SK-MEL-5 (cell line): ENCODE measurements at places on chromosomes 13 and 19. TPM values are rescaled to one million over a fixed set of nuclear protein-coding genes. Genes with fewer than 3 reads are reported as not detected.

OR7A5 gene
- 0.43 and 0.79 TPM in 2 replicates for total RNA-seq

ALDH16A1 gene
- total RNA-seq, result 15.1 and 16.7 TPM in 2 replicates

GADD45B gene
- 4.0 TPM in 2 replicates for total RNA-seq

NLRP4 gene
- total RNA-seq, result 0.11 and 0.55 TPM in 2 replicates

CLEC11A gene
- total RNA-seq, result 1.0 and 1.2 TPM in 2 replicates

C19orf85 gene
- not detected in 2 replicates for total RNA-seq

OR7D2 gene
- 0.05 TPM in 1 of 2 replicates, not detected in the other for total RNA-seq

IGFL4 gene
- total RNA-seq, result 0.21 and 0.50 TPM in 2 replicates

HRC gene
- not detected in 2 replicates for total RNA-seq

PSMC4 gene
- total RNA-seq, result 162 and 174 TPM in 2 replicates

ZNF223 gene
- 3.7 and 3.9 TPM in 2 replicates for total RNA-seq

IZUMO2 gene
- not detected in 2 replicates for total RNA-seq

ZIC5 gene
- 2.7 and 2.8 TPM in 2 replicates for total RNA-seq

CD22 gene
- total RNA-seq, result 4.4 and 5.5 TPM in 2 replicates

ZNF681 gene
- total RNA-seq, result 1.6 and 2.7 TPM in 2 replicates

ZNF570 gene
- total RNA-seq, result 2.4 and 7.2 TPM in 2 replicates

REEP6 gene
- 3.2 and 4.5 TPM in 2 replicates for total RNA-seq

CEACAM1 gene
- 31.2 and 38.8 TPM in 2 replicates for total RNA-seq

MTUS2 gene
- total RNA-seq, result not detected in 2 replicates

TMEM91 gene
- 0.26 TPM in 1 of 2 replicates, not detected in the other for total RNA-seq

NKG7 gene
- not detected in 2 replicates for total RNA-seq

ZNF568 gene
- total RNA-seq, result 4.9 and 8.0 TPM in 2 replicates

ICAM4 gene
- 0.08 TPM in 1 of 2 replicates, not detected in the other for total RNA-seq

PET100 gene
- total RNA-seq, result 29.4 and 31.8 TPM in 2 replicates

GPR12 gene
- total RNA-seq, result 0.13 TPM in 1 of 2 replicates, not detected in the other

ZNF667 gene
- 2.5 and 4.1 TPM in 2 replicates for total RNA-seq

PTPRH gene
- total RNA-seq, result 29.8 and 38.1 TPM in 2 replicates

GRIK5 gene
- total RNA-seq, result not detected in 2 replicates

FCER2 gene
- total RNA-seq, result not detected in 2 replicates

SPRED3 gene
- 0.05 and 0.42 TPM in 2 replicates for total RNA-seq

TMEM150B gene
- total RNA-seq, result not detected in 2 replicates

SPTBN4 gene
- total RNA-seq, result 0.32 and 0.53 TPM in 2 replicates

KLHL1 gene
- 0.03 and 0.08 TPM in 2 replicates for total RNA-seq

IL4I1 gene
- total RNA-seq, result 0.13 TPM in 1 of 2 replicates, not detected in the other

LIM2 gene
- total RNA-seq, result not detected in 2 replicates

CD320 gene
- total RNA-seq, result 99.4 and 112 TPM in 2 replicates

GFY gene
- total RNA-seq, result not detected in 2 replicates

ZNF134 gene
- total RNA-seq, result 15.4 and 16.3 TPM in 2 replicates

RYR1 gene
- total RNA-seq, result 0.03 TPM in 1 of 2 replicates, not detected in the other

WDR88 gene
- total RNA-seq, result not detected in 2 replicates

SLC8A2 gene
- total RNA-seq, result 1.2 and 1.7 TPM in 2 replicates

TEX26 gene
- not detected in 2 replicates for total RNA-seq

DZIP1 gene
- total RNA-seq, result 16.1 and 20.1 TPM in 2 replicates

SYNE4 gene
- not detected in 2 replicates for total RNA-seq

GJB2 gene
- not detected in 2 replicates for total RNA-seq

OR10H1 gene
- total RNA-seq, result not detected in 2 replicates

PLIN5 gene
- 1.2 TPM in 1 of 2 replicates, not detected in the other for total RNA-seq

CYP2S1 gene
- total RNA-seq, result not detected in 2 replicates

CACNG8 gene
- total RNA-seq, result not detected in 2 replicates

ZNF446 gene
- total RNA-seq, result 7.6 and 8.7 TPM in 2 replicates

LYL1 gene
- total RNA-seq, result not detected in 2 replicates
